ENCODE measurements at places on chromosomes 12 and 14. TPM values are rescaled to one million over a fixed set of nuclear protein-coding genes. Genes with fewer than 3 reads are reported as not detected.

TAS2R50 gene
- 2.3 TPM for total RNA-seq

RIPK3 gene
- 0.33 TPM for total RNA-seq

AGAP2 gene
- total RNA-seq, result under 0.01 TPM

IL26 gene
- not detected for total RNA-seq

NDUFA12 gene
- total RNA-seq, result 102 TPM

LGR5 gene
- total RNA-seq, result not detected

PIK3C2G gene
- total RNA-seq, result not detected

P2RX2 gene
- total RNA-seq, result not detected

KRT6C gene
- not detected for total RNA-seq

IRAK3 gene
- total RNA-seq, result 7.4 TPM

IGFBP6 gene
- 973 TPM for total RNA-seq

SLC17A8 gene
- total RNA-seq, result not detected

ARHGDIB gene
- total RNA-seq, result 8.3 TPM

TMEM229B gene
- total RNA-seq, result 0.77 TPM

SAMD15 gene
- 0.33 TPM for total RNA-seq

AVPR1A gene
- not detected for total RNA-seq

AQP2 gene
- not detected for total RNA-seq

VCPKMT gene
- 3.6 TPM for total RNA-seq

IFNG-AS1 gene
- total RNA-seq, result not detected

OVCH1 gene
- 0.51 TPM for total RNA-seq

TPPP2 gene
- total RNA-seq, result not detected

IL31 gene
- total RNA-seq, result not detected

NPAS3 gene
- total RNA-seq, result 0.26 TPM

FOXN4 gene
- total RNA-seq, result not detected

TMEM106C gene
- 91.7 TPM for total RNA-seq

PRR4 gene
- total RNA-seq, result 0.77 TPM

CFAP73 gene
- total RNA-seq, result not detected

PLEK2 gene
- 0.51 TPM for total RNA-seq

C12orf56 gene
- 0.77 TPM for total RNA-seq

All from fibroblast of lung (primary cell).